Right renal pelvis (tissue), 4 donors: ENCODE measurements at places on chromosomes 6 and 20.

- no peak for DNase-seq
These were observed 556.0 kb upstream of the JAG1 start for GRCh38 chr20:11229772-11230171.

GRCh38 chr20:52256454-52256853 is 64.9 kb upstream of the ZFP64 start:
- no peak for DNase-seq

- DNase-seq, result peak; percentile 47
These were observed at the start of gene ELOVL2 for GRCh38 chr6:11043961-11044711. Gene ELOVL2, minus strand, starts transcription at chr6:11044305. Its CDS starts 75 bp downstream, at chr6:11044230.

GRCh38 chr6:34511214-34511914 is 44.8 kb downstream of the SPDEF start:
- DNase-seq, result no peak

DNA sequence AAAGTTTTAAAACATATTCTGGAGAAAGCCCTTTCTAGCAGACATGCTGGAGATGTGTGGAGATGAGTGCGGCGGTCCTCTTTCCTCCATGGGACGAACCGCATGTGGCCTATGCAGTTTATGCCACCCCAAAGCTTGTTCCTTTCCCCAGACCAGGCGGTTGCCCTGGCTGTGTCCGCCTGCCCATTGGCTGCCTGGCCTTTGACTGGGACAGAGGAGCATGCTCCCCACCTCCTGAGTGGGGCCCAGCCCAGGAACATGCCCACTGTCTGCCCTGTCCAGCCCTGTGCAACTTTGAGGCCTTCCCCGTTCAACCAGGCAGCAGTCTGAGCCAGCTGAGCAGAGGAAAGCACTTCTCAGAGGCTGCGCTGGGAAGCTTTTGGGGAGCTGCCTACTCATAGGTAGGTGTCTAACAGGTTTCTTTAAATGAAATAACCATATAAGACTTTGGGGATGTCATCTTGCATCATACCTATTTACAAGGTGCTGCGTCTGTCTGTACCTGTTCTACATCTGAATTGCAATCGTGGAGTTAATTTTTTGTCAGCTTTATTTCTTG is 20.6 kb downstream of the FOXC1 start:
- DNase-seq, result no peak

DNA sequence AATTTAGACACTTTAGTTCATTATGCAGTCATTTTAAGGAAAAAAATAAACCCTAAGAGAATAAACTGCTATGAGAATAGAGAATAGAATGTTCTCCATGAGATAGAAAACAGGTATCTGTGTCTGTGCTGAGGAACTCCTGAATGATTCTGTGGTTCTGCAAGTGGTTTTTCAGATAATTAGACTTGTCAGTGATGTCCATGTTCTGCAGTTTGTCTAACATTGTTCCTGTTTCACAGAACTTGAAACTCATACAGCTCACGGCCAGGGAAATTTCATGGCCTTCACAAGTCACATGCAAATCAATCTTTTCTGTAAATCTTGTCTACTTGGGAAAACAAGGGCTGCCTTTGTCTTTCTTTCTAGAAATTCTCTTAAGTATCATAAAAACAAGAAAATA is 73.4 kb upstream of the HMGCLL1 start:
- DNase-seq, result no peak
